ENCODE measurements at places on chromosomes 1 and 21.

DNA sequence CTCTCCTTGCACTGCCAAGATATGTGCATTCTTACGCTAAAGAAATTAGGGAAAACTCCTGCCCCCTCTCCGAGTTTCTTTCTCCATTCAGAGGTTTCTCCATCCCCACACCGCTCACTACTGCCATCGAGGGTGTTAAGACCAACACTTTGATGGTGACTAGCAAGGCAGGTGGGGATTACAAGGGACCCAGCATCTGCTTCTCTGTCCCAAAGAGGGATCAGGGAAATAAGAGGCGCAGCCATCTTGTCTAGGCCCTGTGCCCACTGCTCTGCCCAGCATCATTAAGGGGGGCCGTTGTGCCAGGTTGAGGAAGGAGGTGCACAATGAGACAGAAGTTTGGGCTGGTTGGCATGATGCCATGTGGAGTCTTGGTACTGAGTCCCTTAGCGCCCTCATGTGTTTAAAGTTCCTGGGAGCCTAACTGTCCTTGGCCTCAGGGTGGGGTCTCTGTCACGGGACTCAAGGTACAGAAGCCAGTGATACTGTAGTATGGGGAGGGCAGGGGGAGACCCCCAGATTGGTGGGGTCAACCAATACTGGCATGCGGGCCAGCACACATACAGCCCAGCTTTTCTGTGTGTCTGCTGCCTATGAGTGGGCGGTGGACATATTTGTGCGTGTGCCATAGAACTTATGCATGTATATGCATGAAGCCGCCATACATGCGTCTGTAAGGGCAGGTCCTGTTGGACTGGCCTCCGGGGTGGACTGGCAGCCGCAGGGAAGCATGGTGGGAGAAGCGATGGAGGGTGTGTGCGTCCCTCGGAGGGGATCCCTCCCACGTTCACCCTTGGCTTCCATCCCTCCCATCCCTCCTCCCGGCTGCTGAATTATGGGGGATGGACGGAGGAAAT is 5.5 kb downstream of the EFNA3 start:
- no peak for DNase-seq

DNA sequence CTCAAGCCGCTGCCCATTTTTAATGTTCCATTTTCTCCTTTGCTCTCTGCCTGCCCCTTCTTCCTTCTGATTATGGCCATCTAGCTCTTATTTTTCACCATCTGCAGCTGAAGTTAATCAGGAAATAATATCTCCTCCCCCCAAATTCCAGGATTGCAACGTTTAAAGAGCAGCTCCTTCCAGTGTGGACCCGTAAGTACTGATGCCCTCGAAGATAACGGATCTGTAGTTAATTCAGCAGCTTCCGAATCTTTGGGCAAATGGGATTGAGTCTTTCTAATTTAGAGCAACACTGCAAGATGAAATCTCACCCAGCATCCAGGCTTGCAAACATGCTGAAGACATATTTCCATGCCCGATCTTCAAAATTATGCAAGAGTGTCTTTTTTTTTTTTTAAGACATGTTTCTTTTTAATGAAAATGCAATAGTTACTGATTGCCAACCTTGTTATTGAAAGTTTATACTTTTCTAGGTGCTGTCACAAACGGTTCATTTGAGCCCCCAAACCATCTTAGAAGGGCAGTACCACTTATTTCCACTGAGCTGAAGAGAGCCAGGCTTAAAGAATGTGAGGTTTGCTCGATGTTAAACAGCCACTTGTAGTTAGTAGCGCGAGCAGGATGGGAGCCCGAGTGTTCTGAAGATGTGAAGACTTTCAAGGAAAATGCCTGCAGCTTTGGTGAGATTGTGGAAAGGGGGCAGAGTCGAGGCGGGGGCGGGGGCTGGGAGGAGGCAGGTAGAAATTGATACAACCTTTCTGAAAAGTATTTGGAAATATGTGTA is 10.9 kb upstream of the RCAN3 start:
- DNase-seq, result no peak

GRCh38 chr1:230316864-230317745 is 109.0 kb downstream of the PGBD5 start:
- DNase-seq, result no peak

DNA sequence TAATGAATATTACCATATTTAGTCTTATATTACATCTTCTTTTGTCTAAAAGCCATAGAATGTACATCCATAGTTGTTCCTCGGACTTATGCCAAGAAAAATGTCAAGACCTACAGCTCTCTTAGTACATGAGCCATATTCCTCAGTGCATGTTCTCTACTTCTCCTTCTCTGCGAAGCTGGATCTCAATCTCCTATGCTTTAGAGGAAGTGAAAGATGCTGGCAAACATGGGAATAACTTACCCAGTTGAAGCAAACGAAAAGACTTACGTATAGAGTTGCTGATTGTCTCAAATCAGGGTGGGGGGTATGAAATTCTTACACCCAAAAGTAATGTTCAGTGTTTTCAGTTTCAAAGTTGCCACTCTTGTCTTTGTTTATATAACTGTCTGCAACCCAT is 32.7 kb downstream of the OR13G1 start:
- DNase-seq, result peak; percentile 57

GRCh38 chr1:227422581-227422980 is 104.3 kb upstream of the CDC42BPA start:
- no peak for DNase-seq

DNA sequence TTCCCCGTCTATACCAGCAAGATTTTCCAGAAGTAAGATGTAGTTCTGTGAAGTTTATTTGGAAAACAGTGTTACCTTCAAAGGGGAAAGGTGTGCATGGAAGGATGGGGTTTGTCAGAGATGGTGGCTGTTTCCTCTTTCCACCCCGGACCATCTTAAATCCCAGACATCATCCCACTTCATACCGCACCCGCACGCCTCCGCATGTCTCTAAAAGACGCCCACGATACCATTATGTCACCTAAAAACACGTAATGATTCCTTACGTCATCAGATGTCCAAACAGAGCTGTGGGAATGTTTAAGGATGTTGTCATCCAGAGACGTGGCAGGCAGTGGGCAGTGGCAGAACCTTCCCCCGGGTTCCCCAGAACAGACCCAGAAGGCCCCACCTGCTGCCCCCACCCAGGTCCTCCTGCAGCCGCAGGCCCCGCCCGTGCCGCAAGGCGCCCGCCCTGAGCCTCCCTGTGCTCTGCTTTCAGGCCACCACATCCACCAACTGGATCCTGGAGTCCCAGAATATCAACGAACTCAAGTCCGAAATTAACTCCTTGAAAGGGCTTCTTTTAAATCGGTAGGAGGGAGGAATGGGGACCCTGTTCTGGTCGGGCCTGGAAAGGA is 152.2 kb downstream of the PEX14 start:
- peak; percentile 63 for DNase-seq

GRCh38 chr1:90580176-90580575 is 136.9 kb downstream of the BARHL2 start:
- DNase-seq, result no peak

DNA sequence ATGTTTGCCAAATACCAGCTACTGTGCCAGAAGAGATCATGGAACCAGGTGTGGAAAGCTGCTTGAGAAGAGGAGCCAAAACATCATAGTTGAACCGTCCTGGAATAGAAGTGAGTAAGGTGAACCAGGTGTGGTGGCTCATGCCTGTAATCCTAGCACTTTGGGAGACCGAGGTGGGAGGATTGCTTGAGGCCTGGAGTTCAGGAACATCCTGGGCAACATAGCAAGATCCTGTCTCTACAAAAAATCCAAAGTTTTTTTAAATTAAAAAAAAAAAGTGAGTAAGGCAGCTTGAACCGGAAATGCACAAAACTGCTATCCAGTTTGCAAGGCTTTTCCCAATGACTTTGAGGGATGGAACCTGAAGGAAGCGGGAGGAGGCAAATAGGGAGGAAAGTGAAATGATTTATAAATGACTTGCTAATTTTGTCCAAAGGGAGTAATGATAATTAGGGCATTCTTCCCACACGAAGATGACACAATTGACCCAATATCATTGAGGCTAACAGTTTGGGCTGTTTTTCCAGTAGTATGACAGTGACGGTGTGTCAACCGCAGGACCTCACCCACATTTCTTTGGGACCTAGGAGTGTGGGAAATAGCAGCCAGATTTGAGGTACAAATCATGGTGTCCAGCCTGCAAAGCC is 1.5 kb upstream of the CNN3 start:
- no peak for DNase-seq

GRCh38 chr1:158089476-158089875 is 91.2 kb upstream of the CD1D start:
- no peak for DNase-seq

- no peak for DNase-seq
These were observed 56.5 kb downstream of the WARS2 start for GRCh38 chr1:119083980-119084379.

GRCh38 chr1:64881281-64881680 is 85.1 kb downstream of the JAK1 start:
- DNase-seq, result no peak

Data from suppressor macrophage treated with lipopolysaccharide for 1 hour (primary cell).